ENCODE measurements at places on chromosomes 11 and 22.

- DNase-seq = no peak
Measured at GRCh38 chr11:114499756-114500155, 59.9 kb downstream of the NXPE1 start.

DNA sequence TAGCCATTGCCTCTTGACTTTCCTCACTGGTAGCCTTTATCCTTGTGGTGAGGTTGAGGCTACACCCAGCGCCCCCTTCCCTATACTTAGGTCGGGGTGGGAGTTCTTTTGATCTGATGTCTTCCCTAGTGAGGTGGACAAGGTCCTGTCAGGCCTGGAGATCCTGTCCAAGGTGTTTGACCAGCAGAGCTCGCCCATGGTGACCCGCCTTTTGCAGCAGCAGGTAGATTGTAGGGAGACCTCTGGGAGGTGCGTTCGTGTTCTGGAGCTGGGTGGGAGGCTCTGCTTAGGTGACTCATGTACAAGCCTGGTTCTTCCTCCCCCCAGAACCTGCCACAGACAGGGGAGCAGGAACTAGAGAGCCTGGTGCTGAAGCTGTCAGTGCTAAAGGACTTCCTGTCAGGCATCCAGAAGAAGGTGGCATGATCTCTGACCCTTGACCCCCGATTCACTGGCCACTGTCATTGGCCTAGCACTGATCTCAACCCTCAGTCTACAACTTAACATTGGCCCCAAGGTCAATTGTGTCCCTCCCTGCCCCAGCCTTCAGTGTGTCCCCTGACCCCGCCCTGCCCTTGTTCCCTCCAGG is 4.9 kb downstream of the INPPL1 start:
- no peak for DNase-seq

DNA sequence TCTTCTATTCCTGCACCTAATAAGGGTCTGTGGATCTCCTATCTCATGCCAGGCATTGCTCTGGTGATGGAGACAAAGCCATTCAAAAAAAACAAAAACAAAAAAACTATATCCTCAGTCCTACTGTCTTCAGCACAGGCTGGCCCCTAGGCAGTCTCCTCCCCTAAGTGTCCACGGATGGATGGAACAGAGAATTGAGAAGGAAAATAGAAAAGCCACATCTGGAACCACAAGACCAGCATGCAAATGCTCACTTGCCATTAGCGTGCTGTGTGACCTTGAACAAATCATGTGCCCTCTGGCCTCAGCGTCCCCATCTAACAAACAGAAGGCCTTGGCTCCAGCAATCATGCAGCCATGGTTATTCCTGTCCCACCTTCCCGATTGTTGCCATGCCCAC is 32.7 kb upstream of the CD82 start:
- no peak for DNase-seq

DNA sequence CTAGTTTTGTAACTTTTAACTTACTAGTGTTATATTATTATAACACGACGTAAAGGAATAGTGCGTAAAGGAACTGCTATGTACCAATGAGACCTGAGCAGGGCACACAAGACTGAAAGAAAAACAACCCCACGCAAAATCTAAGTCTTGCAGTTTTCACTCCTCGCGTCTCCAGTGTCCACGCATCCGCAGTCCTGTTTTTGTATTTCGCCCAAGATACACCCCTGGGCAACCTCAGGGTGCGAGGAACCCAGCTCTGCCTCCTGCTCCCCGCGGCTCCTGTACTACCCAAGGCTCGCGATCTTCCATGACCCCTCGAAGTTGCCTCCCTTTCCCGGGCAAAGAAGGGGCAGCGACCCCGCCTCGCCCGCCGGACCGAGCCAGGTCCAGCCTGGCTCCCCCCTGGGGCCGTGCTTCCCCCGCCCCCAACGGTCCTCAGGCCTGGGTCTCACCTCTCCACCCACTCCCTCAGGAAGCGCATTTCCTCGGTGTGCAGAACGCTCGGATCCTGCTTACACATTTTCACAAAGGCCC is 393 bp downstream of the ST13 start:
- no peak for DNase-seq

DNA sequence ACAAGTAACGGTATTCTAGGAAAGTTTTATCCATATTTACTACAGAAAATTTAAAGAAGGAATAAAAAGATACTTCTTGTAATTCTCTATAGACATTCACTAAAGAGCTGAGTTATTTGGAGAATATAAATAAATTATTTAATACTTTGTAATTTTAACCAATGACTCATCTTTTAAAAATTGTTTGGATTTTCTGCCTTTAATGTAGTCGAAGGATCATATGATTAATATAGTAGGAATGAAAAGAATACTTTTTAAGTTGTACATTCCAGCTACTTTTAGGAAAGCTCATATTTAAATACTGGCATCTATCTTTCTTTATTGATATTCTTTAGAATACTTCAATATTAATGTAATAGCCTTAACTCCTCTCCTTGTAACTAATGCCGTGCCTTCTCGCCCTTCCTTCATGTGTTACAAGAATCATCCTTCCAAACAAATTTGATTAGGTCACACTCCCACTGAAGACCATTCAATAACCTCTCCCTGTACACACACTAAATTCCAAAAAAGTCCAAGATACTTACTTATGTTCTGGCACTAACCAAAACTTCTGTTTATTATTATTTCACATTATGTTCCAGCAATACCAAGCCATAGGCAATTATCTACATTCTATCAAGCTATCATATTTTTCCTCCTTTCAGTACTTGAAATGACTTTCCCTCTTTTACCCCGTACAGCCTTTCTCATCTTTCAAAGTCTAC is 501.9 kb downstream of the CNTN5 start:
- no peak for DNase-seq

GRCh38 chr22:31130873-31131272 is 8.1 kb downstream of the INPP5J start:
- DNase-seq = no peak

DNA sequence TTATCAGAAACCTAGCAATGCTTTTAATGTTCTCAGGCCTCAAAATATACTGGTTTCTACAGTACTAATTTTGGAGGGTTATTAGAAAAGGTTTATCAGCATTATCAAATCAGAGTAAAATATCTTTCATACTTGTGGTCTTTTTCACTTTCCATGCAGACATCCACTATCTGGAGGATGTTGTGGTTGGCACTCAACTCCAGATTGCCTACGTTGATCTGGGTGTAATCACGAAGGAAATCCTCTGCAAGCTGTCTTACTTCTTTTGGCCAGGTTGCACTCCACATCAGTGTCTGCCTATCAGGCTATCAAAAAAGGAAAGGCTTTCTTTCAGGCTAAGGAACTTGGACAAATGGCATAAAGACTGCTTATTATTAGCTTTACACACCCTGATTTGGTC is 11.6 kb downstream of the DDX17 start:
- DNase-seq = no peak

Data from effector memory CD4-positive, alpha-beta T cell (primary cell).